ENCODE measurements at places on chromosomes 1 and 21. TPM values are rescaled to one million over a fixed set of nuclear protein-coding genes. Genes with fewer than 3 reads are reported as not detected.

DNA sequence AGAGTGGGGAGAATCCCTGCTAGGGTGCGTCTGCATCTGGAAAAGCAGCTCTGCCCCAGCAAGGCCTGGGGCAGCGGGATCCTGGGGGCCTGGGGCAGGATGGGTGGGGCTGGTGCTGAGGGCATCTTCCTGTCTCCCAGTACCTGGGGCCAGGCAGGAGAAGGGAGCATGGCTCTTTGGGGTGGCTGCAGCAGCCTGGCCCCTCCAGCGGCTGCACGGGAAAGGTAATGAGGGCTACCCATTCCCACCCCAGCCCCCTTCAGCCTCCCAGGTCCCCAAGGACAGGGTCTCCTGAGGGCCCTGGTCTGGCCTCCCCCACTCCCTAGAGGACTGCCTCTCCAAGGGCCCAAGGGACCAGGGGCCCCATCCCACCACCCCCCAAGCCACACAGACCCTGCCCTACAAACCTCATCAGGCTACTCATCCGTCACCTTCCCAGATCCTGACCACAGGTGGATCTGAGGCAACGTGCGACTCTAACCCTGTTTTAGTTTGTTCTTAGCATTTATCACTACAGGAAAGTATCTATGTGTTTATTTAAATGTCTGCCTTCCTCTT, 910 bp upstream of the ANKRD65 start:
- DNase-seq: no peak

GRCh38 chr1:182283746-182284544, 107.6 kb downstream of the GLUL start:
- DNase-seq: no peak

GRCh38 chr1:32393832-32394140, 455 bp downstream of the BSDC1 start:
- peak; percentile 47 for DNase-seq

DNA sequence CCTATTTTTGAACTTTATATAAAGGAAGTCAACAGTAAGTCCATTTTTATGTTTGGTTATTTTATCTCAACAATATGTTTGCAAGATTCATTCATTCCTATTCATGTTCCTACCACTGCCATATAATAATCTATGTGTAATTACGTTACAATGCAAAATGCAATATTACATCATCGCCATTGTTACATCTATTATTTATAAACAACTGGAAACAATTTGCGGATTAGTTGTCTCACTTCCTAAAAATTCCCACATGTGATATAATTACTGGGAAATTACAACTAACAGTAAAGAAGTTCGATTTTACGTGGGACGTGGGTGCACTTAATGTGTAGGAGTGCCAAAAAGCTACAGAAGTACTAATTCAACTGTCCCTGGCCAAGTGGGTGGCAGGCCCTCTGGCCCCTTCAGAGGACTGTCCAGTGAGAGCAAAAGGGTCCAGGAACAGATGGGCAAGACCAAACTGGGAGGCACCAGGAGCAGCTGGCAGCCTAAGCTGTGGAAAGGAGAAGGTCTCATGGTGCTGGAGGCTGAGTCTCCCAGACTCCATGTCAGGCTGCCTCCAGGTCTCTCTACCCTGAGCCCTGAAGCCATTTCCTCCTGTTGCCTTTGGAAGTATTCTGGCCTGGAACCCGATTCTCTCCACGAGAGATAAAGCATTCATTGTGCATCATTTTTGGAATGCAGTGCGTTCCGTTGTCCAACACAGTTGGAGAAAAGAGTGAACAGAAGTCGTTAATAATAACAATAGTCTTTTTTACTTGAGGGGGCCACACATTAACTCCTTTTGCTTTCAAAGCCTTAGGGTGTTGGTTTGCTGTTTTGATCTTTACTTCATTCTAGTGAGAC, 42.9 kb downstream of the TNNT2 start:
- DNase-seq: no peak

DNA sequence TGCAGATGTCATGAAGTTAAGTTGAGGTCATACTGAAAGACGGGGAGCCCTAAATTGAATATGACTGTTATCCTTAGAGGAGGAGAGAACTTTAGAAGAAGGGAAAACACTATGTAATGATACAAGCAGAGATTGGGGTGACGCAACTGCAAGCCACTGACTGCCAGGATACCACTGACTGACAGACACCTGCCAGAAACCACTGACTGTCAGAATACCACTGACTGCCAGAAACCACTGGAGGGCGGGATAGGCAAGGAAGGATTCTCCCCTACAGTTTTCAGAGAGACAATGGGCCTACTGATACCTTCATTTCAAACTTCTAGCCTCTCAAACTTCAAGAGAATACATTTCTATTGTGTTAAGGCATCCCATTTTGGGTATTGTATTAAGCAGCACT, 388.7 kb downstream of the USH2A start:
- peak; percentile 7 for DNase-seq

DNA sequence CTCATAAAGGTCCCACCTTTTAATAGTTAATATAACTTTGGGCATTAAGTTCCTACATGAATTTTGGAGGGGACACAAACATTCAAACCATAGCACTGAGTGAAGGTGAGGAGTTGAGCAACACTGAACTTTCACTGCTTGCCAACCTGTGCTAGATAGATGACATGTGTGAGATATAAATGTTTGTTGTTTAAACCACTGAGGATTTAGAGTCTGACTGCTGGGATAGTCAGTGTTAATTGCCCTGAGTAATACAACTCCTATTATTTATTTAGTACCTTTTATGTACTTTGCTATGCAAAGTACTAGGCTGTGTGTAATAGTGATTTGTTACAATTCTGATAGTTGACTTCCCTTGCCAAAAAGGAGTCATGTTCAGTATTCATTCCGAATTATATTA, 32.4 kb upstream of the SLC16A1 start:
- no peak for DNase-seq

CHI3L2 gene
- 0.15 TPM for total RNA-seq

GRCh38 chr1:158506369-158506987, 34.5 kb downstream of the OR10R2 start:
- peak; percentile 15 for DNase-seq

- peak; percentile 71 for DNase-seq
Measured at GRCh38 chr1:2229037-2229864, 1.1 kb downstream of the SKI start.

DNA sequence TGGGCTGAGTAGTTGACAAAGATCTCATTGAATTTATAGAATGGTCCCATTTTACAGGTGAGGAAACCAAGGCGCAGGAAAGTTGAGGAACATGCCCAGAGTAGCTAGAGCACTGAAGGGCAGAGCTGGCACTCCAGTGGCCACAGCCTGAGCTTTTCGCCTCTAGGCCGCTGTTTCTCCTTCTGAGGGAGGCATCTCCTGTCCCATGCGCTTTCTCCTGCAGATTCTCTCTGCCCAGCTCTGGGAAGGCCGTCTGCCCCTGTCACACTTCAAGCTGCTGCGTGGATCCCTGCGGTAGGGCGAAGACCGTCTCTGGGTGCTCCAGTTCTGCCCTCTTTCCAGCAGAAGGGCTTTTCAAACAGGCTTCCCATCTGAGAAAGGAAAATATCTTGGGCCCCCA, 159.9 kb downstream of the ACTL8 start:
- no peak for DNase-seq

- DNase-seq: no peak
Measured at GRCh38 chr1:37042506-37042905, 8.2 kb upstream of the GRIK3 start.

All from M059J (cell line).